Substantia nigra (tissue), 51 donors: ENCODE measurements at places on chromosomes 12 and 14.

GRCh38 chr14:31261859-31262731 is 54.5 kb upstream of the HECTD1 start:
- DNase-seq: no peak

DNA sequence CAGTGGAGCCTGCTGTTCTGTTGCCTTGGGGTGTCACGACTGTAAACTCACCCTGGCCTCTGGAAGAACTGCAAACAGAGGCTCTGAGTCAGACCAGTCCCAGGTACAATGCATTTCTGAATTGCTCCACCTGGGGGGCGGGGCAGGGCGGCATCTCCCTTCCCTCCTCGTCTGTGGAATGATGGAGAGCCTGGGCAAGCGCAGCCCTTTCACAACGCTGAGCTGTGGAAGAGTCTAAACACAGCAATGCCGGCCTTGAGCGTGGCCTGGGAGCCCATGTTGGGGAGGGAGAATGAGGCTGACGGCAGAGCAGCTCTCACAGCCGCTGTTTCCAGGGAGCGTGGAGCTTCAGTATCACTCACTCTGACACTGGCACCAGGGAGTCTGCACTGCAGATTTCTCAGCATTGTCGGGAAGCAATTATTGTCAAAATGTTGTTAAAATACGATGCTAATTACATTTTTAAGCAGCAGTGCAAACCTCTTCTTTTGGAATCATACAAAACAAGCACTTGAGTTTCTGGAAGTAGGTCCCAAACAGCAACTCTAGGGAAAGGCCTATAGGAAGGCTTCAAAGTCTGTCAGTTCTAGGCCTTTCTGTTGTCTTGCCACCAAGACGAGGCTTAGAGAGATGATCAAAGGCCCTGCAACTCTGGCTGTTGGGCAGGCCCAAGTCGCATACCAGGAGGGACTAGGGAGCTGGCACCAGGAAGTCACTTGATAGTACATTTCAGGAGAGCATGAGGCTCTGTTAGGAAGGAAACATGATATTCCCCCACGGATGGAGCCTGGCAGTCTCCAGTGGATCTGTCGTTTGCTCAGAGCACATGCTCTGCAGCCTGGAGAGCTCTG is 244.0 kb upstream of the FKBP4 start:
- no peak for DNase-seq

DNA sequence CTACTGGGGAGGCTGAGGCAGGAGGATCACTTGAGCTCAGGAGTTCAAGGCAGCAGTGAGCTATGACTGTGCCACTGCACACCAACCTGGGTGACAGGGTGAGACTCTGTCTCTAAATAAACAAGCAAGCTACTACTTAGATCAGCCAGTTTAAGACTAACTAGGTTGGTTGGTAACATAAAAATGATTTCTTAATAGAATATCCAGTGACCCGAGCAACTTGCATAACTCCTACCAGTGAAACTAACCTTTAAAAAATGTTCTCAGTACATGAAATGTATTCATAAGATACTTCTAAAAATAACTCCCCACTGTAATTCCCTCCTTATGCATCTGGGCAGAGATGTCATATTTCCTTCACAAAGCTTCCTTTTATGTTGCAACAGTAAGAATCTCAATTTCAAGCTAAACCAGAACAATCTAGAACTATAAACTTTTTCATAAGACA is 15.9 kb downstream of the TAOK3 start:
- no peak for DNase-seq

- DNase-seq: no peak
These were observed 57.5 kb downstream of the PTHLH start for GRCh38 chr12:27915021-27915420.

- DNase-seq: no peak
These were observed 11.8 kb downstream of the ZFYVE21 start for GRCh38 chr14:103727313-103727980.
